ENCODE measurements at places on chromosomes 12 and 14. TPM values are rescaled to one million over a fixed set of nuclear protein-coding genes. Genes with fewer than 3 reads are reported as not detected.

The ABCC9 gene
- 0.07 TPM for total RNA-seq

DNA sequence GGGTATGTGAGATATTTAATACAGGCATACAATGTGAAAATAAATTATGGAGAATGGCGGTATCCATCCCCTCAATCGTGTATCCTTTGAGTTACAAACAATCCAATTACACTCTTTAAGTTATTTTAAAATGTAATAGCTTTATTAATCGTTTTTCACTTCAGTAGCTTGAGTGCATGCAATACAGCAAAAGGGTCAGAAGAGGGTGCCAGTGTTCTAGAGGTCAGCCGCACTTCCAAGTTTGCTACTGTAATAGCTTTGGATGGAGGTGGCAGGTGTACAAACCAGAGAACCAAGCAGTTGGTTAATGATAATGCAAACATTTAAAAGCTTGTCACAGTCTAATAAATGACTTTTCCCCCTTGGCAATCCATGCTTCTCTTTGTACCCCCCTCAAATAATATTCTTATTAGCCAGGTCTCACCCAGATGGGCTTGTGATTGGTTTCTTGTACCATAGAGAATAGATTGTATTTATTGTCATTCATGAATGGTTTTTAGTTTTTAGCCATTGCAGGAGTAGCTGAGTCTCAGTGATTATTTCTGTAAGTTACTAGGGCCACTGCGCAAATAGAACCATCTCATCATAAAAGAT, 127.0 kb downstream of the ERC1 start:
- no peaks in the 10 kb centered on the region for H3K27me3 ChIP-seq
- no peak overlapping the region for H3K27ac ChIP-seq
- peaks cover 14% of the 10 kb centered on the region for H3K4me1 ChIP-seq
- H3K4me3 ChIP-seq, result no peak overlapping the region

GRCh38 chr14:26078561-26078960, 519.3 kb downstream of the NOVA1 start:
- no peaks in the 10 kb centered on the region for H3K27me3 ChIP-seq
- no peak for DNase-seq
- no peaks in the 10 kb centered on the region for H3K4me1 ChIP-seq
- H3K4me3 ChIP-seq, result no peak overlapping the region
- H3K27ac ChIP-seq, result no peak overlapping the region

The RPS6KL1 gene
- 10.8 TPM for total RNA-seq

DNA sequence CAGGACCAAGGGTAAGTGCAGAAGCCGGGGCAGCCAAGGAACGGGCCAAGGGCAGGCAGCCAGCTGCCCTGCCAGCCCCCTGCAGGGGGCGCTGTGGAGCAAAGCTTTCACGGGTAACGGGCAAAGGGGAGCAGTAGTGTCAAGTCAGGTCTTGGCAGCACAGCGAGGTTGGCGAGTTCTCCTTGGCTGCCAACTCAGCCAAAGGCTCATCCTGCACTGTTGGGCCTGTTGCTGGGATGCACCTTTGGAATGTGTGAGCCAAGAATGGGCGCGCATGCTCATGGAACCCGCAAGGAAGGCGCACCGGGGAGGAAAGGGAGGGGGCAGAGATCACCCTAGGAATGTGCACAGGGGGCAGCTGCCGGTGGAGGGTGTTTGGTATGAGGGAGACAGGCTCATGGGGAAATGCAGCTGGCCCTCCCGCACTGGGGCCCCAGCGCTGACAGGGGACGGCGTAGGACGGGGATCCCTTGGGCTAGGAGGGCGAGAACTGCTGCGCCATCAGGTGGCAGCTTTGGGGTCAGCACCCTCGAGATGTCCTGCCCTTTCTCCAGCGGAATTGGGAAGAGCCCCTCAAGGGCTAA, 138.0 kb downstream of the ASCL4 start:
- H3K4me1 ChIP-seq, result peaks cover 5% of the 10 kb centered on the region
- H3K4me3 ChIP-seq, result peak overlapping the region; percentile 88
- H3K27me3 ChIP-seq, result peaks cover 21% of the 10 kb centered on the region
- DNase-seq, result peak; percentile 62

DNA sequence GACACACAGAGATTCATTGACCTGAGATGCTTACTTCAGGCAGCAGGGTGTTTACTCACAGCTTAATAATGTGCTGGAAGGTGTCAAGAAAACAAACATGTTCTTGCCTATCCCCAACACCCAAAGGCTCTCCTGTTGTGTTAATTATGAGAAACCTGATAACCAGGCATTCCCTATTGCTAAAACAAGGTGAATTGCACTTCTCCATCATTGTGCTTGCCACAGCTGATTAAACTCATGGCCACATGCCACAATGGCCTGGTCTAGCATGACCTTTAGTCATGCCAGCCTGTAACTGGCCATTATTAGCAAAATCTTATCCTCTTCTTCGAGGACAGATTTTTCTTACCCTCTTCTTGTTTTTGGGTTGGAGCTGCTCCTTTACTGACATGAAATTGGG, 21.4 kb downstream of the SMOC1 start:
- peaks cover 3% of the 10 kb centered on the region for H3K27me3 ChIP-seq
- no peaks in the 10 kb centered on the region for H3K36me3 ChIP-seq
- DNase-seq, result no peak
- no peaks in the 10 kb centered on the region for H3K4me1 ChIP-seq
- no peak overlapping the region for H3K27ac ChIP-seq

The DENR gene
- total RNA-seq, result 79.6 TPM

DNA sequence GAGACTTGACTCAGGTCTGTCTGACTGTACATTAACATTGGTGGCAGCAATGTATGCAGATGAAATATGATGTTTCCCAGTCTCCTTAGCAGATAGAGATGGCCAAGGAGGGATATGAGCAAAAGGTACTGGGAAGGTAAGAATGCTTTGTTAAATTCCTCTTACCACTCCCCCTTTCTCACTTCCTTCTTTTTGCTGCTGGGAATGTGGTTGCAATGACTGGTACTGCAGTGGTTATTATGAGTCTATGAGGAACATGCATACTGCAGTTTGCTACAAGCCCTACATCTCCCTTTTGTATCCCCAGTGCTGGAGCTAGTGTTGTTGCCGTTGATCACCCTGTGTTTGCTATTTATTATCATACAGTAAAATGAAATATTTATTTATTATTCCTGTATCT, 35.9 kb downstream of the ALDH1L2 start:
- DNase-seq, result no peak
- peaks cover 3% of the 10 kb centered on the region for H3K4me1 ChIP-seq
- H3K36me3 ChIP-seq, result no peaks in the 10 kb centered on the region
- H3K4me3 ChIP-seq, result no peak overlapping the region

GRCh38 chr12:105641749-105642148, 311.3 kb downstream of the C12orf75 start:
- DNase-seq, result no peak
- no peaks in the 10 kb centered on the region for H3K27me3 ChIP-seq
- H3K4me3 ChIP-seq, result no peak overlapping the region
- H3K36me3 ChIP-seq, result no peaks in the 10 kb centered on the region

GRCh38 chr12:55874443-55874842, 31.7 kb upstream of the MMP19 start:
- DNase-seq, result no peak
- peaks cover 12% of the 10 kb centered on the region for H3K36me3 ChIP-seq
- H3K4me1 ChIP-seq, result no peaks in the 10 kb centered on the region
- no peak overlapping the region for H3K27ac ChIP-seq

GRCh38 chr14:61257469-61258057, 23.6 kb downstream of the TMEM30B start:
- H3K4me1 ChIP-seq, result peaks cover 3% of the 10 kb centered on the region
- peaks cover 59% of the 10 kb centered on the region for H3K27me3 ChIP-seq
- DNase-seq, result no peak

DNA sequence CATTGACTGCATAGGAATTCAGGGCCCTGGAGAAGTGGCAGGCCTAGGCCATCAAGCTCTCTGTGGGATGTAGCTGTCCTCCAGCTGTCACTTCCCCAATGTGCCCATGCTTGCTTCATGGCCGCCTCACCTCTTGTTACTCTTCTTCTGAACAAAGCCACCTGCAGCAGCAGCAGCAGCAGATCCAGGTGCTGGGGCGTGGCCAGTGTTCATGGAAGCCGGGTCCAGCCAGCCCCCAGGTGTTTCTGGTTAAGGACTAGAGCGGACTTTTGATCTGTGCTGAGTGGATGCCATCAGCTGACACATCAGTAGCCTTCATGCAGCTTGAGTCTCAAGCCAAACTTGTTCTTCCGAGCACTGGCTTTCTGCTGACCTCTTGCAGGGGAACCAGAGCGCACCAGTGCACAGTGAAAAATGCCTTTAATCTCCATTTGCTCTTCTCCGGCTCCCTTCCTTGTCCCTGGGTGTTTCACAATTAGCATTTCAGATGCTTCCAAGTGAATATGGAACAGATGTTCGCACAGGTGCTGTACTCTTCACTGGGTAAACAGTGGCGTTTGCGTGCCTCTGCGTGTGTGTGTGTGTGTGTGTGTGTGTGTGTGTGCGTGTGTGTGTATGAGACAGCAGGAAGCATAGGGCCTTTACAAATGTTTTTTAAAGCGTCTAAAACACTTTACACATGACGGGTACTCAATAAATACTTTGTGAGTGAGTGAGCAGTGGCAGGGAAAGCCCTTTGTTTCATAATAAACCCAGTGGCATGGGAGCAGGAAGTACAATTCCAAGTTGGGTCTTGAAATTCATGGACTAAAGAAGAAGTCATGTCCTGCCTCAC, 20.1 kb downstream of the TPCN1 start:
- no peak overlapping the region for H3K4me3 ChIP-seq
- no peaks in the 10 kb centered on the region for H3K27me3 ChIP-seq
- H3K27ac ChIP-seq, result no peak overlapping the region
- H3K4me1 ChIP-seq, result peaks cover 5% of the 10 kb centered on the region

- H3K4me3 ChIP-seq, result peak overlapping the region; percentile 95
- peak overlapping the region; percentile 89 for H3K27ac ChIP-seq
- peaks cover 8% of the 10 kb centered on the region for H3K36me3 ChIP-seq
Measured at GRCh38 chr14:36319899-36320199, 588 bp downstream of the MBIP start.

DNA sequence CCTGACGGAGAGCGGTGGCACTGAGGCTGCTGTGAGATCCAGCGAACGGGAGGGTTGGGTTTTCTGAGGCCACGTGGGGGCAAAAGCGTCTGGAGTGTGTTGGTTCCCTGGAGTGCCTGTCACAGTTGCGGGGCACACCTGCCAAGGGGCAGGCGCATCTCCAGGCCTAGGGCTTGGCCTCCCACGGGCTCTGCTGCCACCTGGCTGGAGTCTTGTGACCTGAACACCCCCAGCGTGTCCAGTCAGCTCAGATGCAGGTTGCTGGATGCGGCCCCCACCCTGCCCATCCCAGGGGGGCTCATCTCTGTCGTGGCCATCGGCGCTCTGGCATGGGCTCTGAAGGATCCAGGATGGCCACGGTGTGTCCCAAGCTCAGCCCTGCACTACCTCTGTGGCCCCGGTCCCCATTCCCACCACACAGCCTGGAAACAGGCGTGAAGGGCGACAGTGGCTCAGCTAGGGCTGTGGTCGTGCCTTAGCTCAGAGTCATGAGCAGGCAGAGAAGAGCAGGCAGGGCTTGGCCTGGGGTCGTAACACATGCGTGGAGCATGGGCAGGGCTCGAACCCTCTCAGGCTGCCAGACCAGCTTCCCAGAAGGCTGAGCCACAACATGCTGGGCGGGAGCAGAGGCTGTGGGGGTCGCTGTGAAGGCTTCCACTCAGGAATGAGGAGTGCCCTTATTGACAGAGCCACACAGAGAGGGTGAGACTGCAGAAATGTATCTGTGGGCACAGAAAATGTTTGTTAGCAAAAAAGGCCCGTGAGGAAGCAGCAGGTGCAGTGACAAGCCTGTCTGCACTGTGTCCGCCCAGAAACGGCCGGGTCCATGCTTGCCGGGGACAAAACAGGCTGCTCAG, 23.5 kb upstream of the CRIP2 start:
- no peak for DNase-seq
- peaks cover 19% of the 10 kb centered on the region for H3K36me3 ChIP-seq
- no peak overlapping the region for H3K4me3 ChIP-seq
- peaks cover 1% of the 10 kb centered on the region for H3K4me1 ChIP-seq
- no peaks in the 10 kb centered on the region for H3K27me3 ChIP-seq

The FAM216A gene
- 44.7 TPM for total RNA-seq

DNA sequence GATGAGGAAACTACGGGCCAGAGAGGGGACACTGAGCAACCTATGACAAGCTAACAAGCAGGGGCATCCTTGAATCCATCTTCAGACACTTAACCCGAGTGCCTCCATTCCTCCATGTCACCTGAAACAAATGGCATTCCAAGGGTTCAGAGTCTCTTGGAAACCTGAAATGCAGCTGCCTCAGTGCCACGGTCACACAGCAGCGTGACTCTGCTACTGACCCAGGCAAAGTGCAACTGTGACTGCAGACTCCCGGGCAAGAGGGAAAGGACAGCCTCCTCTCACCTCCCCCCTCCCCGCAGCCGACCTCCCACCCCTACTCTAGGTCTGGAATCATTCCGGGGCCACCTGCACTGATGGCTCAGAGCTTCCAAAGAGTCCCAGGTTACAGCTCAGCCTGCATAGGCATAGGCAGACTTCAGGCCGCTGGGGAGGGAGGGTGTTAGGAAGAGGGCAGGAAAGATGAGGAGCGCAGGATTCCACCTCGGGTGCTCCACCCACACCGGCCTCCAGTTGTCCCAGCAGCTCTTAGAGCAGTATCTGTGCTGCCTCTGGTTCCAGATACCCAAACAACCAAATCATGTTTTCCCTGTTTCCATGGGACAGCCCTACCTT, 53.2 kb downstream of the KCNK10 start:
- H3K27ac ChIP-seq, result no peak overlapping the region
- H3K27me3 ChIP-seq, result no peaks in the 10 kb centered on the region
- DNase-seq, result no peak
- no peak overlapping the region for H3K4me3 ChIP-seq
- no peaks in the 10 kb centered on the region for H3K36me3 ChIP-seq
- H3K4me1 ChIP-seq, result no peaks in the 10 kb centered on the region

The EML5 gene
- total RNA-seq, result 0.39 TPM

The SSTR1 gene
- not detected for total RNA-seq

Data from activated T-helper 2 cell treated with anti-CD3 and anti-CD28 coated beads, Interferon-gamma antibody, Interleukin-2, Interleukin-4, amounts not matched to agents 10 μg/mL and 5 μg/mL and 100 μg/mL, durations not matched to agents 14 hours and 24 hours and 36 hours (primary cell).